Panc1 (cell line): ENCODE measurements at places on chromosomes 2 and 18.
A peak's percentile ranks its signal among the peaks of the same experiment; 100 is the strongest.

DNA sequence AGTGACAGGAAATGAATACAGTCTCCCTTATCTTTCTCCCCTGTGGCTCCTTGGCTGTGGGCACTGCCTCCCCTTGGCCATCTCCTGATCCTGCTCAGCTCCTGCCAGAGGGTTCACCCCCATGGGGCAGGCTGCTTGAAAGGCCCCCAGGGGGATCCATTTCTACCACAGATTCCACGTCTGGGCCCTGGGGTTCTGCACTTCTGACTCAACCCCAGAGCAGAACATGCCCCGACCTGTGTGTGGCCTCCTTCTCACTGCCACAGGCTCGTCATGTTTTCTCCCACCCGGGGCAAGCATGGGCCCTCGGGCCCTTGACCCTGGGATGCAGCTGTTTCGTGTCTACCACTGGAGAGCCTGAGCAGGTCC, 122.2 kb downstream of the ACKR3 start:
- DNase-seq, result no peak

DNA sequence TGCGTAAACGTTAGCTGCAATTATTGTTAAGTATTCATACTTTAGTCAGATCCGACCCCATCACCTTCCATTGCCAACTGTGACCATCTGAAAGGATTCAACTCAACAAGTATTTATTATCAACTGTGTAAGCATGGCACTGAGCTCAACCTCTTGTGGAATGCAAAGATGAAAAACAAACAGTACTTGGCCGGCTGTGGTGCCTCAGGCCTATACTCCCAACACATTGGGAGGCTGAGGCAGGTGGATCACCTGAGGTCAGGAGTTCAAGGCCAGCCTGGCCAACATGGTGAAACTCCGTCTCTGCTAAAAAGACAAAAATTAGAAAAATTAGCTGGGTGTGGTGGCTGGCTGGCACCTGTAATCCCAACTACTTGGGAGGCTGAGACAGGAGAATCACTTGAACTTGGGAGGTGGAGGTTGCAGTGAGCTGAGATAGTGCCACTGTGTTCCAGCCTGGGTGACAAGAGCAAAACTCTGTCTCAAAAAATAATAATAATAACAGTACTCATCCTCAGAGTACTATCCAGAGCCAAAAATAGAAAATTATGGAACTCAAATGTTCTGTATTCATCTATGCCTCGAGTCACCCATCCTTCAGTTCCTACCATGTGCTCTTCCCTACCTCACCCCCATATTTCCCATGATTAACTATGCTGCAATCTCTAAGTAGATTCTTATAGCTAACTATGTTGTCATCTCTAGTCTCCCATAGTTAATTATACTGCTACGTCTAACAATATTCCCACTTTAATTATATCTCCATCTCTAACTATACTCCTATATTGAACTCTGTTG, 8.6 kb upstream of the MREG start:
- no peak for DNase-seq

- peak; percentile 13 for DNase-seq
These were observed 23.7 kb downstream of the METTL4 start for GRCh38 chr18:2547477-2548087.

- no peak for DNase-seq
These were observed 58.6 kb downstream of the NCK2 start for GRCh38 chr2:105803337-105803736.

DNA sequence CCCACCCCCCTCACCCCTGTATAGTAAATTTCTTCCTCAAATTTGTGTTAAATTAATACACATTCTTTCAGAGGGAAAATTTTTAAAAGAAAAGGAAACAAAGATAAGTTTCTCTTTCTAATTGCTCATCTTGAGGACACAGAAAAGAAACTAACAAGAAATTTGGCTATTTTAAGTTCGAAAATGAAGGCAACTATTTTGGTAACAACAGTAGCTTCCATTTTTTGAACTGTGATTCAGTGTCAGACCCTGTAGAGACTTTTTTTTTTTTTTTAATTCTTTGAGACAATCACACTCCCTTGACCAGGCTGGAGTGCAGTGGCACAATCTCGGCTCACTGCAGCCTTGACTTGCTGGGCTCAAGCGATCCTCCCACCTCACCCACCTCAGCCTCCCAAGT, 194.9 kb downstream of the SS18 start:
- no peak for DNase-seq

GRCh38 chr2:151361674-151362370, 4.4 kb downstream of the TNFAIP6 start:
- DNase-seq, result no peak

DNA sequence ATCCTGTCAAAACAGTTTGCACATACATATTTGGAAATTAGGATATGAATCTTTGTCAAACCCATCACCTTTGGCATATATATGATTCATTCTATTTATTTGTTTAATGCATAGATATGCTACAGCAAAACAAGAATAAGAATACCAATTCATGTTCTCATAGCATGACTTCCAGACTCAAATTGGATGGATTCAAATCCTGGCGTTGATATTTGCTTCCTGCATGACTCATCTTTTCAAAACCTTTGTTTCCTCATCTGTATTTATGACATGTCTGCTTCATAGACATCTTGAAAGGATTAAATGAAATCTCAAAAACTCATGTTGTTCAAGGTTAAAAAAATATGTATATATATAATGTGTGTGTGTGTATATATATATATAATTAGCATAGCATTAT, 261.3 kb downstream of the MBD5 start:
- DNase-seq, result no peak

DNA sequence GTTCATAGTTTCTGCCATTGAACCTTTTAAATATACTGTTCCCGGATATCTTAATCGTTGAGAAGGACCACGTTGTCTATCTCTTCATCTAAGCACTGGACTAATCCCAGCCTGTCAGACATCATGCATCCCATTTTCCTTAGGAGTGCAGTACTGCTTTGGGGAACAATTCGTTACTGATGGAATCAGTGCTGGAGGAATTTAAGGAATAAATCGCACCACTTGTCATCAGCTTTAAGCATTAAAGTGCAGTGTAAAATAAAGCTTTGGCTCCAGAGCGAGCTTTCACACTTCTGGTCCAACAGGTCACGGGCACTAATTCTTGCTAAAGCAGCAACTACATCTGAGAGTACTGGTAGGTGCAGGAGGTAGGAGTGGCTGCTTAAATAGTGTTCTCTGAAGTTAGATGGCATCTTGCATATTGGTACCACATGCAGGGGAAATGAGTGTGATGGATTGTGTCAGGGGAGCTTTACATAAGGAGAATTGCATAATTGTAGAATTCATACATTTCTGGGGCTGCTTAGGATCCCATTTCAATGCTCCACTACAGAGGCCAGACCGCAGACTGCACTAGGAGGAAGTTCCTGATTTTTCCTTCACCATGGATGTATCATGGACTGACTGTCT, 105.7 kb upstream of the RASGRP3 start:
- DNase-seq, result no peak

DNA sequence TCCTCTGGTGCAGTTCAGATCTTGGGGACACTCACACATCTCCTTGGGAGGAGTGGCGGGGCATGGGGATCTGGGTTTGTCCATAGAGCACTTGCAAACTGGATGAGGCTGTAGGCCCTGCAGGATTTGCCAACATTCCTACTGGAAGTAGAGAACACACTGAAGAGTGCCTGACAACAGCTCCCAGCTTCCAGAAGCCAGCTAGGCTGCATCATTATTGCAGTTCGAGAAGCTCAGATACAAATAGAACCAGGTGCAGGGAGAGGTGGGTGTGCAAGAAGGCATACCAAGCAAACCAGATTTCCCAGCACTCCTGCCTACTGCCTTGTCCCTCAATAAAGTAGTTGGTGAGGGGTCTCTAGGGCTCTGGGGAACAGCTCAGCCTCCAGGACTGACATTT, 52.5 kb downstream of the RHOB start:
- no peak for DNase-seq

DNA sequence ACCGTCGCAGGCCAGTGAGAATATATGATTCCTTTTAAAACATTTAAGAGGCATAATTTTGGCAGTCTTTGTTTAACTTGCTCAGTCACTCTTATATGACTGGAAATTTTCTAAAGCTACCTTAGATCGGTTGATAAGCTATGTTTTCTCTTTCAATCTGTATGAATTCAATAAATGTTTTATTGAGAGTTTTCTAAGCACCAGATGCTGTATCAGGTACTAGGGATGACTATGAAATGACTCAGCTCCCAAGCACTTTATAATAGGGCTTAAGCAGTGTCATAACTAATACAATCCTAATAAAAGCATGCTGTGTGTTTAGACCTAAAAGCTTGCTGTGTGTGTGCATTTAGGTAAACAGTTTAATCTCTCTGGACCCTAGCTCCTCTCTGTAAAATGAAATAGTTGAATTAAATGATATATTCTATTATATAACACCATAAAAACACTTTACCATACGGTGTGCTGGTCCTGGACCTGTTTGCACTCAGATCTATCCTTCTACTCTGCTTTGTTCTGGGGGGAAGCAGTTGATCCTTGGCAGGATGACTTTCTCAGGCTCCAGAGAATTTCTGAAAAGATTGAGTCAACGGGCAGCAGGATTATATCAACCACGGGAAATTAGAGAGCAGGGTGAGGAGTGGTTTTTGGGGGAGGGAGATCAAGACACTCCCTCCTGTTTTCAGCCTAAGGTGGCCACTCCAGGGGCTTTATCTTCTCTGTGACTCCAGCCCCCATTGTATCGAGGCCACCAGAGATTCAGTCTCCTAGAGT, 26.1 kb upstream of the SLC38A11 start:
- DNase-seq, result no peak

DNA sequence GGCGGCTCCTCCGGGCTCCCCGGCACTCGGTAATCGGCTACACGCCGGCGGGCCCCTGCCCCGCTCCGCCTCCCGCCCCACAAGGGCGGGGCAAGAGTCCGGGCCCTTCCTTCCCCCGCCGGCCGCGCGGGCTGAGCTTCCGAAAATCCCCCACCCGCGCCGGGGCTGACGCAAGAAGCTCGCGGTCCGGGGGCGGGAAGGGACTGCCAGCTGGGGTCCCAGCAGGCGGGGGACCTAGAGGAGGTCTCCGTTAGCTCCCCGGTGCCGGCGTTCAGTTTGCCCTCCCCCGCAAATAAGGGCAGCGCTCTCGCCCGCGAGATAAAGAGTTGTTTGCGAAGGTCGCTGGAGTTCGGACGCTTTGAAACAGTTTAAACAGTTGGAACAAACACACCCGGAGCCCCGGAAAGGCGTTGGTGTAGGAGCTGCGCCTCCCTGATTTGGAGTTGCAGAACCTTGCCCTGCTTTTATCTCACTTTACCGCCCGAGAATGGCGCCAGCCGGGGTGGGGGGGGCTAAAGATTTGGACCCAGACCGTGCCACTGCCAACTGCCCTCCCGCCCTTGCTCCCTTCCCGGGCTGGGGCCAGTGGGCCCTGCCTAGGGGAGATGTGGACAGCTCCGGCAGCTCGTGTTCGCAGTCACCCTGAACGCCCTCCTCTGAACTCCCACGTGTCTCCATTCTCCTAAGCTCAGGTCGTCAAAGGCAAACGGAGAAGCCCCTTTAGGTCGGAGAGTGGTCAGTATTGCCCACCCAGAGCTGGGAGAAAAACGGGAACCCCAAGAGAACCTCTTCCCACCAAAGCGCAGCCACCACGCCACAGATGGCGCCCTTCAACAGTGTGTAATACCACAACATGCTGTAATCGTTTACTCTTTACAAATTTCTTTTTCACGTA, at the start of gene NFE2L2:
Gene NFE2L2 (minus strand): TSS at position 35 of the 895 bp plus-strand sequence. CDS start 151 bp downstream, outside the sequence.
- no peak for DNase-seq

DNA sequence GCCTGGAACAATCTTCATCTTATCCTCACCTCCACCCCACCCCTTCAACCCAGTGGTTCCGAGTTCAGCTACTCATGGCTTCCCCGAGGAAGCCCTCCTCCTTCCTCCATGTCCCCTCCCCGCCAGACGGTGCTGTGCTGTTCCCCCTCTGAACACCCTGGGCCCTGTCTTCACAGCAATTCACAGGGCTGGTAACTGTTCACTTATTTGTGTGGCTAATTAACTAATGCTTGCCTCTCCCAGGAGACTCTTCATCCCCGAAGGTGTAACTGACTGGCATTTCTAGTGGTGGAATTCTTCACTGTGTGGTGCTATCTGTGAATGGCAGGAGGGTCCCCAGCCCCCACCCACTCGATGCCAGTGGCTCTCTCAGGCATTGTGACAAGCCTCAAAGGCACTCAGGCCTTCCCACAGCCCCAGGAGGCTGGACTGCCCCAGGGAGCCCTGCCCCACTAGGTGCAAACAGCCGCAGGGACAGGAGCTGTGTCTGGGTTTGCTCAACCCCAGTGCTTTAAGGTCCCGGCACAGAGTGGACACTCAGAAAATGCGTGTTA, 133.7 kb upstream of the ID2 start:
- no peak for DNase-seq

DNA sequence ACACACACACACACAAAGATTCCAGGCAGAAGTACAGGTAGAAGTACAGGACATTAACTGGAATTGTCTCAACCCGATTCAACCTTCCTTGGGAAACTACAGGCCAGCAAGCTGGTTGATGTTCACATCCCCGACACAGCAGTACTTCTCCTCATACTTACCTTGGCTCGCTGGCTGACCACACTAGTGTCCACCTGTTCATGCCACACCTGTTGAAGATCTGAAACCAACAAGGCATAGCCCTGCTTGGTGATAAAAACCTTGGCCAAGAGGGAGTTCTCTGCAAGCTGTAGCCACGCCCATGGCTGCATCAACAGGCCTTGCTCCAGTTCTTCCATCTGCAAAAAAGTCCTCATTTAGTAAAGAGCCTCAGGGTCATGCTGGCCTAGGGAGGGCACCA, 2.6 kb downstream of the NHEJ1 start:
- DNase-seq, result no peak

GRCh38 chr2:55961318-55961911, 37.8 kb upstream of the EFEMP1 start:
- DNase-seq, result peak; percentile 50

DNA sequence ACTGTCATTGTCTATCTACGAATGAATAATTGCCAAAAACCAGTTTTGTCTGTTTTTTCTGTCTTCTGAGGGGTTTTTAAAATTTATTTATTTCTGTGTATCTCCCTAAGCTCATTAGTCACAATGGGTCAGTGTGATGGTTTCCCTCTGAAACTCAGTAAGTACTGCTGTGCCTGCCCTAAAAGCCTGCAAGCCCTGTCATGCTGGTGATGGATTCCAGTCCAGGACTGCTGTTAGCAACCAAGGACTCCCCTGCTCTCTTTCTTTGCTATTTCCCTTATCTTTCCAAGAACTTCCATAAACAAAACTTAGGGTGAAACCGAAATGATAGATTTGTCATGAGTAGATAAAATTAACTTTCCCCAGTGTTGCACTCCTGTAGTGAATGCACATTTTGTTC, 11.8 kb upstream of the DSG2 start:
- DNase-seq, result no peak

GRCh38 chr2:112305132-112305531, 29.7 kb downstream of the ZC3H6 start:
- DNase-seq, result no peak
